Stimulated activated CD4-positive, alpha-beta T cell treated with anti-CD3 and anti-CD28 coated beads, TNF-alpha, amount 100 ng/mL, for 1 hour (primary cell): ENCODE measurements at places on chromosomes 7 and 10.

DNA sequence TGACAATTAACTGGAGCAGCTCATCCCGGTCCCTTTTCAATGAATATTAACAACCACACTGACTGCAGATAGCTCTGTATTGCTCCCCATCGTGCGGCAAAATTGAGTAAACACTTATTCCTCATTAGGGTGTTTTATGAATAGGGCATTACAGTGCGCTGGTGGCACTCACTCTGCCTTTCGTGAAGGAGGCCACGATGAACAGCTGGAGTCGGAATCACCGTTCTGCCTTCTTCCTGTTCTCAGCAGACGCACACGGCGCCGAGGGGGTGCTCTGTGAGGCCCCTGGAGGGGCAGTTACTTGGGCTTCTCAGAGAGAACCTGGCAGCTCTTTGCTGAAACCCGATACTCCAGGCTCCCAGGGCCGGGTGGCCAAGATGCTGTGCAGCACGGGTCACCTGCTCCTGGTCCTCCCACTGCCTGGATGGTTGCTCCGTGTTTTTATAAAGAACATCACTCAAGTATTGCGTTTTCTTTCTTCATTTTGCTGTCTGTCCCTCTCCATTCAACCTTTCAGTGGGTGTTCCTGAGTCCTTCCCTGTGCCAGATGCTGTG lies 241.9 kb downstream of the GLRX3 start:
- DNase-seq: no peak

- DNase-seq: no peak
These were observed 572.5 kb downstream of the ARL4A start for GRCh38 chr7:13259930-13260329.

- DNase-seq: no peak
These were observed 15.3 kb downstream of the LIPA start for GRCh38 chr10:89236226-89236797.

DNA sequence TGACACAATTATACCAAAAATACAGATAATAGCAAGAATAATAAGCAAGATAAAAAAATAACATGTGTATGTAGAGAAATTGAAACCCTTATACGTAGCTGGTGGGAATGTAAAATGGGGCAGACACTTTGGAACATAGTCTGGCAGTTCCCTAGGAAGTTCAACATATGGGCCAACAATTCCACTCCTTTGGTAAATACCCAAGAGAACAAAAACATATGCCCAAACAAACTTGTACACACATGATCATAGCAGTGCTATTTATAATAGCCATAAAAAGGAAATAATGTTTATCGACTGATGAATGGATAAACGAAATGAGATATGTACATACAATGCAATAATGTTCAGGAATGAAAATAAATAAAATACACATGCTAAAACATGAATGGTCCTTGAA lies 462.4 kb upstream of the SORCS1 start:
- DNase-seq: no peak

DNA sequence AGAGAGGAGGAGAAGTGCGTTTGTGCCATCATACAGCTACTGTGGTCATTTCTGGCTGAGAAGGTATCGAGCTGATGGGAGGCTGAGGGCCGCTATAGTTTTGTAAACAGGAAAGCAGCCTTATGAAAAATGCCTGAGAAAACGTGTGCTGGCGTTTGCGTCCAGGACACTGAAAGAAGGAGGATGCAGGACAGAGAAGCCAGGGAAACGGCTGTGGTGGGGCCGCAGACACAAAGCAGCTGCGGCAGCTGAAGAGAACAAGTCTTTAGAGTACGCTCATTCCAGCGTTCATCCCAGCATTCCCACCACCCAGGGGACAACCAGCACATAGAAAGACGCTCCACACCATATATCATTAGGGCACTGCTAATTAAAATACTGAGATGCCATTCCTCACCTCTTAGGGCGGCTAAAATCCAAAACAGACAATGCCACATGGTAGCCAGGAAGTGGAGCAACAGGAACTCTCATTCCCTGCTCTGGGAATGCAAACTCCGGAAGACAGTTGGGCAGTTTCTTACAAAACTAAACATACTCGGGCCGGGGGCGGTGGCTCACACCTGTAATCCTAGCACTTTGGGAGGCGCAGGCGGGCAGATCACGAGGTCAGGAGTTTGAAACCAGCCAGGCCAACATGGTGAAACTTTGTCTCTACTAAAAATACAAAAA lies 18.4 kb downstream of the GNA12 start:
- no peak for DNase-seq

- no peak for DNase-seq
These were observed 174.3 kb downstream of the ADAM12 start for GRCh38 chr10:126214021-126214420.

- DNase-seq: no peak
These were observed 36.3 kb upstream of the RNF32 start for GRCh38 chr7:156604311-156604710.

DNA sequence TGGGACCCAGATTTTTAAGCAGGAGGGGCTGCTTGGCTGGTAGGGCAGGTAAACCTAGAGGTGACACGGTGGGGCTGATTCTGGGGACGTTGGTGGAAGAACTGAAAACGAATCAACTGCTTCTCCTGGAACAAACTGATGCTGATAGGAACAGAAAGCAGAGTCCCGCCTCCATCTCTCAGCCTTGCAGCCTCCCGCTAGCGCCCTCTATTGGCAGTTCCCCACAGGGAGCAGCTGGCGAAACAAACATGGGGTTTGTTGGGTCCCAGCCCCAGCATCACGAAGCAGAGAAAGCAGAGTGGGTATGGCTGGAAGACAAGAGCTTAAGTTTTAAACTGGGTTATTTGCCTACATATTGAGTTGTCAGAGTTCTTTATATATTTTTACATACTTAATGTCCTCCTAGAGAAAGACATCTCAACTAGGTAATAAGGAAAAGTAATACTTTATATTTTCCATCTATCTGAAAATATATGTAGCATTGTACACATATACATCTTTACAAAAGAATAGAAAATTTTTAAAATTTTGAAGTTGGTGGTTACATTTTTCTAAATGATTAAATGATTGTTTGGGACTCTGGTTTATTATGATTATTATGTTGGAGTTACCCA lies 42.3 kb upstream of the FOXI2 start:
- DNase-seq: no peak

DNA sequence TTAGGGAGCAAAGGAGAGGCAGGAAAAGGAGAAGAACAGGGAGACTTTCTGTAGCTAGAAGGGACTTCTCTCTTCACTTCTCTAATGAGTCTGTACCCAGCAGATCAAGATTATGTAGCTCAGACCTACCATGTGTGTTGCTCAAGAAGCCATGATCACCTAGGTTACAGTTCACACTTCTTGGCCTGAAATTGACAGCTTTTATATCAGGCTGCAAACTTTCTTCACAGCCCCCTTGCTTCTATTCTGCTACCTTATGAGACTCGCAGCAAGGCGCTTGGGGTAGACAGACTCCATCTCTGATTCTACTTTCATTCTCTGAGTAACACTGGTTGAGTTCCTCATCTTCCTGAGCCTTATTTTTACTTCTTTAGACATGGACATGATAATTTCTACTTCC lies 19.6 kb upstream of the GIMAP2 start:
- no peak for DNase-seq

- no peak for DNase-seq
These were observed 92.8 kb downstream of the ZRANB1 start for GRCh38 chr10:125034675-125035074.

- DNase-seq: no peak
These were observed 60.4 kb downstream of the FAM53B start for GRCh38 chr10:124683814-124684213.

GRCh38 chr10:113866551-113867394 lies 12.3 kb downstream of the NHLRC2 start:
- no peak for DNase-seq

GRCh38 chr7:159213253-159213652 lies 68.6 kb upstream of the VIPR2 start:
- no peak for DNase-seq

- no peak for DNase-seq
These were observed 618.0 kb upstream of the LRRTM3 start for GRCh38 chr10:66307826-66308225.

DNA sequence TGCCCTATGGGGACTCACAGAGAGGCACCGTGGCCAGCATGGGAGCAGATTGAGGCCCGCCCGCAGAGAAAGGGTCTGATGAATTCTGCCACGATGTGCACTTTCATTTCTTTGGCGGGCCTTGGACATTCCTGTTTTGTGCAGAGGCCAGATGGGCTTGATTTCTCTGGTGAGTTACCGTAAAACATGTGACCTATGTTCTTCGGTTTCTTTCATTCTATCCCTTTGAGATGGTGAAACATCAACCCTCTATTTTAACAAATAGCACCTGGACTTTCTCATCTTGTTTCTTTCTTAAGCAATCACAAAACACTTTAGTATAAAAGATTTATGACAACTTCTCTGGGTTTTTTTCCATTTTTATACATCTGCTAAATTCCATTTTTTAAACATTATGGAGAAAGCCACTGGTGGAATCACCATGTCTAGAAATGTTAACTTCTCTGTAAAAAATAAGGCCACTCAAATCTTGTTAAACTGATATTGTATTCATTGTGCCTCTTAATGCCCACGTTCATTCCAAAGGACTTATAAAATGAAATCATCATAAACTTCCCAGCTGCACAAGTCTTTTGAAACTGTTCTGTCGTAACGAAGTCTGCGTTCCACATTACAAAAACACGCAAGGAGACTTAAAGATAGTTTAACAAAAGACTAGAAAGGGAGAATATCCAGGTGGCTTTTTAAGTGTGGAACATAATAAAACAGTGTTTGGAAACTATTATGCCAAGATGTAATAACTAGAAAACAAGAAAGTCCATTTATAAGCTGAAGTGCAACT lies 21.4 kb upstream of the ODAD2 start:
- DNase-seq: no peak

DNA sequence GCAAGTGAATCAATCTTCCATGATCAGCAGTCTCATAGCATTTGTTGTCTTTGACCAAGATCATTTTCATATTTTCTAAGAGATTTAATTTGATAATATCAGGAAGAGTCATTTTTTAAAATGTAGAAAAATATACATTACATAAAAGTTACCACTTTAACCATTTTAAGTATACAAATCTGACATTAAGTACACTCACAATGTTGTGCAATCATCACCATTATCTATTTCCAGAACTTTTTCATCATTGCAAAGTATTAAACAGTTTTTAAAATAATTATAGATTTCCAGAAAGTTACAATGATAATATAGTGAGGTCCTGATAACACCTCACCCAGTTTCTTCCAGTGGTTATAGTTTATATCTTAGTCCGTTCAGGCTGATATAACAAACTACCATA lies 222.5 kb upstream of the RHOBTB1 start:
- DNase-seq: no peak

- DNase-seq: no peak
These were observed 7.9 kb upstream of the EMX2 start for GRCh38 chr10:117534321-117535297.

DNA sequence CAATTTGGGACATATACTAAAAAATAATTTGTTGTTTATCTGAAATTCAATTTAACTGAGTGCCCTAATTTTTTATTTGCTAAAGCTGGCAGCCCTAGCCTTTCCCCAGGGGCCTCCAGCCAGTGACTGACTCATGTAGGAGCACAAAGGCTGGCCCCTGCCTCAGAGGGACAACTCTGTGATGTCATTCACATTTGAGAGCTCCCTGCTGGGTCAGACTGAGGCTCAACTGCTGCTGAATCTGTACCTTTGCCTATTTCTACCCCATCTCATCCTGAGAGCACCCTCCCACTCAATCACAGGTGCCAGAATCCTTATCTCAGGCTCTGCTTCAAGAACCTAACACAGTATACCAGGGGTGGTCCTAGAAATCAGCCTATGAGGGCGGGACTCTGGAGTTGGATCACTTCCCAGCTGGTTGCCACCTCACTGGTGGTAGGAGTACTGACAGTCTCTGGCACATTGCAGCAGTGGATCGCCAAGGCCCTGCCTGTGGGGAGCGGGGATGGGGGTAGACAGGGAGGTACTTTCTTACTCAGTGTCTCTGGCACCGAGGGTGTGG lies 11.6 kb downstream of the GCK start:
- DNase-seq: no peak

DNA sequence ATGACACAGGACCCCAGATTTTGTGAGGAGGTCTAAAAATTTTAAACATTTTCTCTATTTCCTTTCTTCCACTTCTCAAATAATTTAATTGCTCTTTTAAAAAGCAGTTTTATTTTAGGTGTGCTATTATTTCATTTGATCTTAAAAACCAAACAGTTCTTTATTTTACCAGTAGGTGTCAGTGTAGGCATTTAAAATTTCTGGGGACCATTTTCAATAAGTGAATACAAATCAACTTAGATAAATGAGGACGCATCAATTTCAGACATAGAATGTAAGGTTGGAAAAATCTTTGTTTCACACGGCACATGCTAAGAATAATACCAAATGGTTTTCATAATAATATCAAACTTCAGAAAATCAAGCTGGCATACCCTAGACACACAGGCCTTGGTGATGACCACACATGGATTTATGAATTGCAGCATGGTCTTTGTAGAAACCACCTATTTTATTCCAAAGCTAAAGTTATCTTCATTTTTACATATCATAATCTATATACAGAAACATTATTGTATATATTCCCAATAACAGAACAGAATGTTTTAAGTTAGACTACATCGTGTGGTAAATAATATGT lies 127.6 kb upstream of the SLC26A5 start:
- no peak for DNase-seq

- DNase-seq: no peak
These were observed 118.7 kb downstream of the MKX start for GRCh38 chr10:27626890-27627289.

GRCh38 chr10:129075508-129075907 lies 391.5 kb upstream of the MGMT start:
- no peak for DNase-seq

GRCh38 chr7:128201690-128202085 lies 39.4 kb upstream of the LEP start:
- no peak for DNase-seq

DNA sequence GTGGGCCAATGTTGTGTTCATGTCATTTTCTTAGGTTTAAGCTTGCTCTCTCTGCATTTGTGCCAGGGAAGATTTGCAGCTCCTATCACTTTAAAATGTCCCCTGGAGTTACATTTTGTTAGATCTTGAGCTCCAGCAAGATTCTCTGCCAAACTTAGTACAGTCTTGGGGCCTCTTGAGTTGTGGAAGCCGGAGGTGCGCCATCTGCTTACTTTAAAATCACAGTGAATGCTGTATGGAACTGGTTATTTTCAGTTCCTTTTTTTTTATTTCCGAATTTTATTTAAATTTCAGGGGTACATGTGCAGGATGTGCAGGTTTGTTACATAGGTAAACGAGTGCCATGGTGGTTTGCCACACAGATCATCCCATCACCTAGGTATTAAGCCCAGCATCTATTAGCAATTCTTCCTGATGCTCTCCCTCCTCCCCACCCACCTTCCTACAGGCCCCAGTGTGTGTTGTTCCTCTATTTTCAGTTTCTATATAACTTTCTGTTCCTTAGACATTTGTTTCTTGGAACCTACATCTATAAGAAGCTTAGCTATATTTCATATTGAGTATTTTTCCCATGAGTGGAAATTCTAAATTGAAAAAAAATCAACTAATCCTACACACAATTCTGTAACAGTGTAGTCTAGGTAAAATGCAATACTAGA lies 114.4 kb upstream of the CREB5 start:
- no peak for DNase-seq

GRCh38 chr10:92395271-92395670 lies 104.3 kb downstream of the MARCHF5 start:
- DNase-seq: no peak

- no peak for DNase-seq
These were observed 33.8 kb downstream of the AMZ1 start for GRCh38 chr7:2721842-2722241.

- no peak for DNase-seq
These were observed 111.2 kb downstream of the GRK5 start for GRCh38 chr10:119318411-119319160.
